ENCODE measurements at places on chromosomes 16 and 17.
A peak's percentile ranks its signal among the peaks of the same experiment; 100 is the strongest.

GRCh38 chr16:23994615-23995014 lies 158.8 kb downstream of the PRKCB start:
- no peak for DNase-seq

GRCh38 chr17:71505200-71505599 lies 615.6 kb upstream of the SOX9 start:
- no peak for DNase-seq

DNA sequence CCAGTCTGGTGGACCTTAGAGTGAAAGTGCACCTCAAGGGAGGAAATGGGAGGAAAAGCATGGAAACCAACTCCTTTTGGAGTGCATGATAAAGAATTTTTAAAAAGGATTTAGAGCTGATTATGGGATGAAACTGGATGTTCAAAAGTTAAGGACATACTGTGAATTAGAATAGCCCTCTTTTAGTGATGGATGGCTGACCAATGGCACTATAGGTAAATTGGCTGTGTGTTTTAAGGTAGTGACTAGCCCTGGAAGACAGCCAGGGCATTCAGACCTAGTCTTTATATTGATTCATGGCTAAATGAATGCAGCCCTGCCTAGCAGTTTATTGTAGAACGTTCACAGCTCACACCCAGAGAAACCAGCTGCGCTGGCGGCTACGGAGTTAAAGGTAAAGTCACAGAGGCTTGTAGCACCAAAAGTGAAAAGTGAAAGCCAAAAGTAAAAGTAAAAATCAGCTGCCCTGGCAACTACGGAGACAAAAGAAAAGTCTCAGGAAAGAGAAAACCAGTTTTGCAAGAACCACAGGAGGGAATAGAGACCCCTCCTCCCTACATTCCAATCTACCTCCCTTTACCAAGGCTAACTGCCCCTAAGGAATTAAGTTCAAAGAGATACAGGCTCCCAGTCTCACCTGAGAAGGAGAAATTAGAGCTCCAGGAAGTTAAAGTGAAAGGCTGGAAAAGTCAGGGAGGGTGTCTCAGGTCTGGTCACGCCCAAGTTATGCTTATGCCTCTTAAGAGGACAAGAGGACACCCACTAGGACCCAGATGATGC lies 21.8 kb downstream of the ACSM1 start:
- DNase-seq: no peak

- no peak for DNase-seq
Observed at GRCh38 chr17:39664581-39665561, at the start of gene TCAP. TCAP (plus strand) TSS chr17:39665349; CDS start chr17:39665360, 11 bp downstream.

DNA sequence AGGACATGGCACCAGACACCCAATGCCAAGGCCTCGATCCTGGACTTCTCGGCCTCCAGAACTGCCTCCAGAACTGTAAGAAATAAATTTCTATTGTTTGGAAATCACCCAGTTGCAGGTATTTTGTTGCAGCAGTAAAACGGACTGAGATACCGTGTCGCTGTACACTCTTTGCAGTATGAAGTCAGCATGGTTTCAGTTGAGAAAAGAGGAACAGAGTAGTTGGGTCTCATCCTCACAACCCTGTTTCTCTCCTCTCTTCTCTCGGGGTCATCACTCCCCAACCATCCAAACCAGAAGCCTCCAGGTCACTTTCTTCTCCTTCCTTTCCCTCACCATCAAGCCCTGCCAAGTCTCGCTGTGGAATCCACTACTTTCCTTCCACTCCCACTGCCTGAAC lies 77.8 kb downstream of the ADCY9 start:
- DNase-seq: no peak

DNA sequence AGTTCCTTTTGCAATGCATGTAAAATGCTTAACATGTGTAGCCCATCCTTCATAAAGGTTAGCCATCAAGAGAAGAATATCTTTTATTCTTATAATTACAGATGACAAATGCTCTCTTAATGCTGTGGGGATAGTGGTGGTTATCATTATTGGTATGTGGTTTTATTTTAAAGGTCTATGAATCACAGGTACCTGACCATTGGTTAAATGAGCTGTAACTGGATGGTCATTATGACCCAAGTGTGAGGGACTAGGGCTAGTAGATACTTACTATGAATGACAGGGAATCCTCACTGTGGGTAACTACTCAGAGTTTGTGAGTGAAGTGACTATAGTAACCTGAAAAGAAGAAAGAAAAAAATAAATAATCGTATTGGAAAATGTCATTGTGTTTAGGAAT lies 78.8 kb downstream of the CDRT15 start:
- DNase-seq: no peak

DNA sequence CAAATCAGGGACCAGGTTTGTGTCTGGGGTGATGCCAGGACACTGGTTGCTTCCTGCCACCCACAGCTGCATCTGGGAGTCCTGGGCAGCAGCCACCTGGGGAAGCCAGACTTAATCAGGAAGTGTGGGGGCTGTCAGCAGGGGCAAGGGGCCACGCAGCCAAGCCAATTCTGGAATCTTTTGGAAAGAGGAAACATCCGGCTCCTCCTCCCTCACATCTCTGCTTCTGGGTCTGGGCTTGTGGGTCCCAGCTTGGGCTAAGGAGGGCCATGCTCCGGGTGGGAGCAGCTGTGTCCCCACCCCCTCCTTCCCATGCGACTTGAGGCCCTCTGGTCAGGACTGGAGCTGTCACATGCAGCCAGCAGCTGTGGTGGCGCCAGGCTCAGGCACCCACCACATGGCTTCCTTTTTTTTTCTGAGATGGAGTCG lies 37.0 kb upstream of the CCDC182 start:
- peak; percentile 24 for DNase-seq

DNA sequence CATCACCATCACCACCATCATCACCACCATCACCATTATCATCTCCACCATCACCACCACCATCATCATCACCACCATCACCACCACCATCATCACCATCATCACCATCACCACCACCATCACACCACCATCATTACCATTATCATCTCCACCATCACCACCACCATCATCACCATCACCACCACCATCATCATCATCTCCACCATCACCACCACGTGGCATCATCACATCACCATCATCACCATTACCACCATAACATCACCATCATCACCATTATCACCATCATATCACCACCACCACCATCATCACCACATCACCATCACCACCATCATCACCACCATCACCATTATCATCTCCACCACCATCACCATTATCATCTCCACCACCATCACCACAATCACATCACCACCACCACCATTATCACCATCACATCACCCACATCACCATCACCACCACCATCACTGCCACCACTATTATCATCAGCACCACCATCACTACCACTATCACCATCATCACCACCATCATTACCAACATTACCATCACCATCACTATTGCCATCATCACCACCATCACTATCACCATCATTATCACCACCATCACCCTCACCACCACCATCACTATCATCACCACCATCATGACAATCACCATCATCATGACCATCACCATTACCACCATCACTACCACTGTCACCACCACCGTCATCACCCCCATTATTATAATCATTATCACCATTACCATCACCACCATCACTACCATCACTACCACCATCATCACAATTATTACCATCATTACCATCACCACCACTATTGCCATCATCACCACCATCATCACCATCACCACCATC lies 99.1 kb downstream of the DNAH17 start:
- no peak for DNase-seq

DNA sequence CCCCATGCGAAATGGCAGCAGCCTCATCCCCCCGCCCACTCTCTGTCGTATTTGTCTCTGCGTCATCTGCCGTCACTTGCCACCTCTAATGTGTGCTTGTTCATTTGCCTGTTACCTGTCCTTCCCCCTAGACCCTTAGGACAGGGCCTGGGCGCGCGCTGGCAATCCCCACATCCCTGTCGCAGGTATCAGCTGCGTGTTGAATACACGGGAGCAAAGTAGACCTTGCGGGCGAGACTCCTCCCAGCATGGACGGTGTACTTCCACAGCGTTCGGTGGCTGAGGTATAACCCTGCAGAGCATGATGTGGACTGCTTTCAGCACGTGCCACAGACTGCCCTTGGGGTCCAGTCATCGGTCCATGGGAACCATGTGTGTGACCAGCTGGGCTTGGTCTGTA lies 170.1 kb upstream of the CHMP6 start:
- no peak for DNase-seq

- DNase-seq: no peak
Observed at GRCh38 chr16:27978876-27979275, 84.6 kb downstream of the GSG1L start.

DNA sequence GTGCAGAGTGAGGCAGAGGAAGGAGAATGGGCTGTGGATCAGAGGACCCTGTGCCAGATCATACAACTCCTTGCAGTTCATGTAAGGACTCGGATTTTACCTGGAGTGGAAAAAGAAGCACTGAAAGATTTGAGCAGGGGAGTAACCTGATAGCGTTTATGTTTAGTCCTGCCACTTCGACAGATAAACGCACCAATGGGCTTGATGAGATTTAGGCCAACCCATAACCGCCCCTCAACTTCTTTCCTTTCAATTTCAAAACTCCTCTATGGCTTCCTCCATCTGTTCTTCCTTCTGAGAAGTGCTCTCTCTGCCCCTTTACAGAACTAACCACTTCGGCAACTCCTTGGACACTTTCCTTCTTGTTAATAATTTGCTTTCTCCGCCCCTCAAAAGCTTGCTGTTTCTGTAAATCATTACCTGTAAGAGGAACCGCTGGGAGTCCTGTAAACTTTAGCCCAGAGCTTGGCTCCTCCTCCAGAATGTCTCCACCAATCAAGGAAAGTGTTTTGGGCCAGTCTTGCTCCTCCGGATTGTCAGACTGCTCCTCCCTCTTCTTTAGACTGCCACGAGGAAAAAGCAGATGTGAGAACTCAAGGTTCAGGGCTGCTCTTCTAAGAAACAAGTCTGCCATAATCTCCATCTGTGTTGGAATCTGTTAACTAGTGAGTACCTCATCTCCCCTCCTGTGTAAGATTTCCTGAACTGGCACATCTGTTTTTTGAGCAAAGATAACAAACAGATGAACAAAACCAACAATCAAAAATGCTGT lies at the start of gene ACSM3:
Gene ACSM3, plus strand, starts transcription at position 554 of the 772 bp plus-strand sequence. CDS start 6,021 bp downstream, outside the sequence.
- peak; percentile 6 for DNase-seq

- no peak for DNase-seq
Observed at GRCh38 chr17:29032857-29033197, 10.1 kb upstream of the PIPOX start.

- DNase-seq: no peak
Observed at GRCh38 chr17:36705874-36706731, 104.7 kb downstream of the MRM1 start.

Data from substantia nigra (tissue), 51 donors.